ENCODE measurements at places on chromosomes 6 and 20.

- no peak for DNase-seq
Observed at GRCh38 chr6:15213838-15214400, 31.9 kb upstream of the JARID2 start.

DNA sequence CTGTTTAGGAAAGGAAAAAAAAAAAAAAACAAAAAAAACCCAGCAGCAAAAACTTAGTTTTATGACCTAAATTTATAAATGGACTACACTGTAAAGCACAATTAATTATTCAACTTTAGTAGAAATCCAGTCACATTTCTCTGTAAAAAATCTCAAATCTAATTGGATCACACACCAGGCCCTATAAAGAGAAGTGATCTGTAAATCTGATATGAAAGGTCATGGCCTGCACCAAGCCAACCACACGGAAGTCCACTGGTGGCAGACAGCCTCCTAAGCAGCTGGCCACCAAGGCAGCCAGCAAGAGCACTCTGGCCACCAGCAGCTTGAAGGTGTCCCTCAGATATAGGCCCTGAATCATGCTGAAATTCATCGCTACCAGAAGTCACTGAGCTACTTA lies 131.6 kb downstream of the HFE start:
- DNase-seq, result no peak

DNA sequence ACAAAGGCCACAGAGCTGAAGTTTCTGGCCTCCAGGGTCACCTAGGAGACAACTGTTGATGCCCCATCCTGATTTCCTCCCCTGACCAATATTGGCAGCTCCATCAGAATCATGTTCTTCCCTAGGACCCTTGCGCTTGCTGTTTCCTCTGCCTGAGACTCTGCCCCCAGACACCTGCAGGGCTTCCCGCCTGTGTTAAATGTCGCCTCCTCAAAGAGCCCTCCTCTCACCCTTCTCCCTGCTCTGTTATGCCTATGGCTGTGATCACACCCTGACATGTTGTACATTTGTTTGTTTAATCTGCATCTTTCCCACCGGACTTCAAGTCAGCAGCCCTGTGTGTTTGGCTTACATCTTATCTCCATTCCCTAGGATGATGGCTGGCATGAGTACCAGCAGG lies 30.1 kb downstream of the DLGAP4 start:
- no peak for DNase-seq

- peak; percentile 33 for DNase-seq
Observed at GRCh38 chr20:51196991-51197651, 174.2 kb upstream of the KCNG1 start.

GRCh38 chr6:149228311-149228955 lies 89.1 kb upstream of the TAB2 start:
- DNase-seq, result no peak

GRCh38 chr20:4809707-4810106 lies 88.0 kb downstream of the PRND start:
- DNase-seq, result no peak

GRCh38 chr20:10132387-10132786 lies 86.2 kb upstream of the SNAP25 start:
- no peak for DNase-seq

- no peak for DNase-seq
Observed at GRCh38 chr6:158311626-158312025, 639 bp upstream of the TULP4 start.

GRCh38 chr20:17657079-17657825 lies 24.8 kb downstream of the RRBP1 start:
- DNase-seq, result no peak

DNA sequence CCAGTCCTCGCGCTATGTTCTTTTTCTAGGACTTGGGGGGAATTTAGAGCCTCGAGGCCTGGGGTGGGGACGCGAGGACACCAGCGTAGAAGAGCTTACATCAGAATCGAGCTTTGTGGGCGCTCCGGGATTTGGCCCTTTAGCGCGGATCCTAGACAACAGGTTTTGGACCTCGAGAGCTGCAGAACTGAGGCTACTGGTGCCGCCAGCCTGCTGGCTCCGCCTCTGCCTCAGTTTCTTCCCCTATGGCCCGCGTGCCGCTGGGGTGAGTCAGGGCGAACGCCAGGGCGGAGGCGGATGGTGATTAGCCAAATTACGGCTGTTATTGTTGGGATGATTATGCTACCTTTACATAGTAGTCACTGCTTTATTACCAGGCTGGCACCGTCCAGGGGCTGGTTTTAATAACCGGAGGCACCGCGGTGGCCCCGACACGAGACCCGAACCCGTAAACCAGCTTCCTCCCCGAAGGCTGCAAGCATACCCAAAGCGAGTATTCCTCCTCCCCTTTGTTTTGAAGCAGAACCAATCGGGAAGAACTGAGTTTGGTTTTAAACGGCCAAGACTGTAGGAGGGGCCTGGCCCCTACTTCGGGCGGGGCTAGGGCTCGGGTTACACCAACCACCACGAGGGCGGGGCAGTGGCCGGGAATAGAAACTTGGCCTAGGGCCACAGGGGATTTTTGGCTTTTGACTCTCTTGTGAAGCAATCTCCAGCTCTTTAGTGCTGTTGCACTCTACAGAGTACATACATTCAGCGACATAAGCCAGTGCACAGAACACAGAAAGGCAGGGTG lies 639 bp upstream of the GTPBP2 start:
- DNase-seq, result peak; percentile 99

- no peak for DNase-seq
Observed at GRCh38 chr6:158916617-158917016, 83.4 kb downstream of the RSPH3 start.

GRCh38 chr6:18820725-18821124 lies 433.6 kb downstream of the RNF144B start:
- DNase-seq, result no peak

- DNase-seq, result no peak
Observed at GRCh38 chr6:136180704-136181511, 69.2 kb downstream of the MTFR2 start.

Measured in fibroblast of skin of abdomen (primary cell).